ENCODE measurements at places on chromosomes 4 and X.

GRCh38 chr4:140893939-140894338 lies 137.8 kb upstream of the TBC1D9 start:
- H3K4me3 ChIP-seq, result no peak overlapping the region
- no peaks in the 10 kb centered on the region for H3K27me3 ChIP-seq
- H3K27ac ChIP-seq, result no peak overlapping the region
- no peak for DNase-seq

- DNase-seq, result peak; percentile 12
- peaks cover 23% of the 10 kb centered on the region for H3K4me1 ChIP-seq
- no peak overlapping the region for H3K27ac ChIP-seq
- no peak overlapping the region for H3K4me3 ChIP-seq
- peaks cover 13% of the 10 kb centered on the region for H3K36me3 ChIP-seq
These were observed 84.6 kb downstream of the THOC2 start for GRCh38 chrX:123648028-123648810.

DNA sequence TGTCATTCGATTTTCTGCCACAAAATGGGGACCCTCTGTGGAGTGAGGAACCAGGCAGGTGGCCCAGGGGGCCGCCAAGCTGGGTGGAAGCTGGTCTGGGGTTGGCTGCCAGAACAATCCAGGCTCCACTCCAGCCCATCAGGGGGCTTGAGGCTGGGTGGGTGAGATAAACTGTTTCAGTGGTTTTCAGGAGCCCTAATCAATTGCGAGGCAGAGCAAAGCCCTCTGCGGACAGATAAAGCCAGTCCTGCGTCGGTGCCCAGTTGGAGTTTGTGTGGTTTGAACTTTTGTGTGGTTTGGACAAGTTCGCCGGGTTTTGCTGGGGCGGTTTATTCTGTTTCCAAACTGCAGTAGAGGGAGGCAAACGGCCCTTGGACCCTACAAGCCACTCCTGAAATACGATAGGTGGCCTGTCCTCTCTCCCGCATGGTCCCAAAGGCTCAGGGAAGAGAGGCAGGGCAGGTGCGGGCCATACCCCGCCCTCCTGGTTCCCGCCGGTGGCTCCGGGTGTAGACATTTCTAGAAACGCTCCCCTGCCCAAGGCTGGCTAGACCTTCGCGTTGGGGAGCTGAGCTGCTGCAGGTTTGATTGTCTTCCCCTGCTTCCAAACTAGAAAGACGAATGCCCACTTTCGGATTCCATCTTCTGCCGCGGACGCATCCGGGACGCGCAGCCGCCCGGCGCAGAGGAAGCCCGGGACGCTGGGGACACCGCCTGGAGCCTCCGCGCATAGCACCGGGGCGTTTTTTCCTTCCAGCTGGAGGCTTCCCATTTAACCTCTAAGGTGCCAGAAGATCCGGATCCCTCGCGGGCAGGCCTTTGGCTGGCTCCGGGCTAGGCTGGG lies 169.0 kb upstream of the BCOR start:
- H3K36me3 ChIP-seq, result no peaks in the 10 kb centered on the region
- no peak overlapping the region for H3K27ac ChIP-seq
- H3K27me3 ChIP-seq, result peaks cover 2% of the 10 kb centered on the region
- H3K4me3 ChIP-seq, result peak overlapping the region; percentile 73
- peaks cover 6% of the 10 kb centered on the region for H3K4me1 ChIP-seq

GRCh38 chr4:121784975-121785374 lies 16.1 kb upstream of the EXOSC9 start:
- no peak overlapping the region for H3K4me3 ChIP-seq
- peaks cover 27% of the 10 kb centered on the region for H3K27me3 ChIP-seq
- DNase-seq, result no peak
- peaks cover 23% of the 10 kb centered on the region for H3K4me1 ChIP-seq
- no peak overlapping the region for H3K27ac ChIP-seq

DNA sequence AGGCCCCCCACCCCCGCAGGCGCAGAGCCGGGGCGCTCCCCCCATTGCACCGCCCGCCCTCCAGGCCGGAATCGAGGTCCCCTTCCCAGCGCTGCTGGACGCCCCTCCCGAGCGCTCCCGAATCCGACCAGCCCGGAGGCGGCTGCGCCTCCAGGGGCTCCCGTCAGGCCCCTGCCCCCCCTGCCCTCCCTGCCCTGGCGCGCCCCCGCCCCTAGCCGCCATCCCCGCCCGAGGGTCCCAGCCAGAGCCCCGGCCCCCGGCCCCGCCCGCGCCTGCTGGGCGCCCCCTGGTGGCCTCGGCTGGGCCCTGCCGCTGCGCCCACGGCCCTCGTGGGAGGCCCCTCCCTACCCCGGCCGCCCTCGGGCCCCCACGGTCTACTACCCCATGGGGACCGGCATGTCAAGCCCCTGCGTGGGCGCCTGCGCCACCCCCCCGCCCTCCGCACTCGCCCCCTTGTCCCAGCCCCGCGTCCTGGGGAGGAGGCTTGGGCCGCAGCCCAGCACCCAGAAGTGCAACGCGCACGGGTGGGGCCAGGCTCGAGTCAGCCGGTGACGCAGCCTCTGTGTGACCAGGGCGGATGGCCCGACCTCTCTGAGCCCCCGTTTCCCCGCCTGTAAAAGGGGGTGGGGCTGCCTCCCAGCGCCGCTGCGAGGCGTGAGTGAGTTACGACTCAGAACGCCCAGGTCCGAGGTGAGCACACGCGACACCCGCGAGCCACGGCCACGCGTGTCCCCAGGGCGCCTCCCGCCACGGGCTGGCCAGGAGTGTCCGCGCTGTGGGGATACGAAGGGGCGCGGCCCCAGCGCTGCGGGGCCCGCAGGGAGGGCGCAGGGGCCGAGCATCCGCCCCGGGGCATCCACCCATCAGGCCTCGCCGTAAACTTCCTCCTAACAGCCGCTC lies 104.9 kb downstream of the FAM53A start:
- no peaks in the 10 kb centered on the region for H3K4me1 ChIP-seq
- peak overlapping the region; percentile 49 for H3K4me3 ChIP-seq
- peaks cover 2% of the 10 kb centered on the region for H3K27me3 ChIP-seq
- peak overlapping the region; percentile 23 for H3K27ac ChIP-seq

All from activated T-helper 1 cell treated with anti-CD3 and anti-CD28 coated beads, Interleukin-12 subunit alpha, Interleukin-12 subunit beta, Interleukin-2, Interleukin-4 antibody, amounts not matched to agents 30 ng/mL and 10 ng/mL and 1 ng/mL, durations not matched to agents 14 hours and 24 hours and 36 hours (primary cell).